ENCODE measurements at places on chromosomes 2 and 18. TPM values are rescaled to one million over a fixed set of nuclear protein-coding genes. Genes with fewer than 3 reads are reported as not detected.
A peak's percentile ranks its signal among the peaks of the same experiment; 100 is the strongest.

- H3K27me3 ChIP-seq, result no peaks in the 10 kb centered on the region
- peak; percentile 57 for DNase-seq
- H3K27ac ChIP-seq, result peak overlapping the region; percentile 93
- H3K36me3 ChIP-seq, result no peaks in the 10 kb centered on the region
- peaks cover 62% of the 10 kb centered on the region for H3K4me1 ChIP-seq
Measured at GRCh38 chr2:69693775-69694450, 48.0 kb upstream of the ANXA4 start.

- H3K27ac ChIP-seq, result no peak overlapping the region
- no peaks in the 10 kb centered on the region for H3K36me3 ChIP-seq
- H3K4me3 ChIP-seq, result no peak overlapping the region
- peaks cover 7% of the 10 kb centered on the region for H3K27me3 ChIP-seq
Measured at GRCh38 chr2:118764855-118765254, 82.6 kb downstream of the EN1 start.

GRCh38 chr2:200698217-200698616, 112.4 kb downstream of the AOX1 start:
- H3K36me3 ChIP-seq, result no peaks in the 10 kb centered on the region
- DNase-seq, result no peak
- no peaks in the 10 kb centered on the region for H3K4me1 ChIP-seq
- no peak overlapping the region for H3K27ac ChIP-seq
- H3K27me3 ChIP-seq, result no peaks in the 10 kb centered on the region

- H3K4me1 ChIP-seq, result peaks cover 8% of the 10 kb centered on the region
- H3K27me3 ChIP-seq, result no peaks in the 10 kb centered on the region
- H3K36me3 ChIP-seq, result no peaks in the 10 kb centered on the region
- no peak overlapping the region for H3K27ac ChIP-seq
- no peak overlapping the region for H3K4me3 ChIP-seq
Measured at GRCh38 chr2:206989311-206989710, 50.0 kb downstream of the CPO start.

GRCh38 chr2:32455816-32456215, 99.0 kb downstream of the BIRC6 start:
- no peak for DNase-seq
- H3K36me3 ChIP-seq, result no peaks in the 10 kb centered on the region
- no peak overlapping the region for H3K27ac ChIP-seq

DNA sequence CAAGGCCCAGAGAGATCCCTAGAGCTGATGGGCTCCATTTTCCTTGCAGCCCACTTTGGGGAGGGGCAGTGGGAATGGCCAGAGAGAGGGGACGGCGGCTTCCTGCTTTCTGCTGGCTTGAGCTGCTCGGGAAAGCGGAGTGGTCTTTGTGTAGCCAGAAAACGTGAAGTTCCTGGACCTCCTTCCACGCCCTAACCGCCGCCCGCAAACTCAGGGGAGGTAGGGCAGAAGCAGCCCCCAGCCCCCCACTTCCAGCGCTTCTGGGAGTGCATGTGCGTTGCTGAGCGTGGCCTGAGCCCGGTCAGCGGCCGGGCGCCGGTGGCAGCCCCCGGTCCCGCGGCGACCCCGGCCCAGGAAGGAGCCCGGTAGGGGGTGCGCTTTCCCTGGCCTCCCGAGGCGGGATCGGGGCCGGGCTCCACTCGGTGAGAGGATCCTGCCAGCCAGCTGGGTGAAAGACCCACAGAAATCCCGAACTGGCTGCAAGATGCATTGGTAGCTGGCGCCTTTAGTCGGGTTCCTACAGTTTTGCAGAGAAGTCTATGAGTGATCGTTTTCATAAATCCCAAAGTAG, 25.3 kb upstream of the BOD1L2 start:
- no peaks in the 10 kb centered on the region for H3K36me3 ChIP-seq
- no peak overlapping the region for H3K27ac ChIP-seq
- no peaks in the 10 kb centered on the region for H3K4me1 ChIP-seq
- no peak overlapping the region for H3K4me3 ChIP-seq
- no peak for DNase-seq

DNA sequence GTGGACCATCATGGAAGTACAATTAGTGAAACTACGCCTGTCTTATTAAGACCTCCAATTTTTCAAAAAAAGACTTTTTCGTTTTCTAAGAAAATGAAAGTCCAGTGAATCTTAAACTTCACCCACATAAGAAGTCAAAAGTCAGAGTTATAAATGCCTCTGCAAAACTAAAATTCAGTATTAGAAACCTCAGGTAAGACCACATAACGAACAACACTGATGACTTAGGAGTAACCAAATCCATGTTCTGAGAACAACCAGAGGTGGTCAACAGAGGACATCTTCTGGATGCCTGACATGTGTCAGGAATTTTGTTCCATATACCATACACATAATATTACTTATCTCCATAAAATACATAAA, 62.4 kb downstream of the RPL31 start:
- no peaks in the 10 kb centered on the region for H3K4me1 ChIP-seq
- no peak for DNase-seq
- no peak overlapping the region for H3K4me3 ChIP-seq
- H3K27me3 ChIP-seq, result no peaks in the 10 kb centered on the region
- H3K27ac ChIP-seq, result no peak overlapping the region
- H3K36me3 ChIP-seq, result no peaks in the 10 kb centered on the region

DNA sequence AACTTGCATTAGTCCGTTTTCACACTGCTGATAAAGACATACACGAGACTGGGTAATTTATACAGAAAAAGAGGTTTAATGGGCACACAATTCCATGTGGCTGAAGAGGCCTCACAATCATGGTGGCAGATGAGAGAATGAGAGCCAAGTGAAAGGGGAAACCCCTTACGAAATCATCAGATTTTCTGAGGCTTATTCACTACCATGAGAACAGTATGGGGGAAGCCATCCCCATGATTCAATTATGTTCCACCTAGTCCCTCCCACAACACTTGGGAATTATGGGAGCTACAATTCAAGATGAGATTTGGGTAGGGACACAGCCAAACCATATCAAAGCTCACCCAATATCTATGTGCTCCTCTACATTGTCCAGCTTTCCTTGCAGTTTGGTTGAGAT, 16.0 kb upstream of the SERPINE2 start:
- DNase-seq, result no peak
- no peaks in the 10 kb centered on the region for H3K4me1 ChIP-seq
- no peaks in the 10 kb centered on the region for H3K27me3 ChIP-seq
- H3K36me3 ChIP-seq, result no peaks in the 10 kb centered on the region
- H3K27ac ChIP-seq, result no peak overlapping the region
- no peak overlapping the region for H3K4me3 ChIP-seq

DNA sequence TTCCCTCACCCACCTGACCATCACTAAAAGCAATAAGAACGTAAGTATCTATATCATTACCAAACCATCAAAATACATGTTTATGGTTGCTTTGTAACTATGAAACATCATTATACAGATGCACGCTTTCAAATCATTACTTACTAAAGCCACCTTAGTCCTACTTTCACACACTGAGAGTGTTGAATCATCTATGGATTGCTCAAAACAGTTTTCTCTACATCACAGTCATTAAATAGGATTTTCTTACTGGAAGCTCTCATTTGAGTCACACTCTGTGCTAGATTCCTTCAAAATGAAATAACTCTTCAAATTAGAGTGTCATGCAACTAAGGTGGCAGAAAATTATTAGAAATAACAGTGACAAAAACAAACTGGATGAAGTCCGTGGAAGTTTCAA, 878.4 kb downstream of the CPS1 start:
- DNase-seq, result no peak
- H3K27me3 ChIP-seq, result no peaks in the 10 kb centered on the region
- no peaks in the 10 kb centered on the region for H3K36me3 ChIP-seq
- no peak overlapping the region for H3K4me3 ChIP-seq

GRCh38 chr18:23114911-23115310, 20.4 kb upstream of the CABLES1 start:
- H3K36me3 ChIP-seq, result peaks cover 3% of the 10 kb centered on the region
- DNase-seq, result no peak
- no peaks in the 10 kb centered on the region for H3K27me3 ChIP-seq

The NGEF gene
- total RNA-seq, result 0.19 TPM

The CPLX4 gene
- total RNA-seq, result not detected

The CXCR4 gene
- 325 TPM for total RNA-seq

The DSC1 gene
- 1.5 TPM for total RNA-seq

The VIT gene
- total RNA-seq, result 0.14 TPM

The PDE1A gene
- total RNA-seq, result not detected

The ITGB6 gene
- total RNA-seq, result 0.38 TPM

The LRRTM4 gene
- total RNA-seq, result not detected

The CRACDL gene
- 0.23 TPM for total RNA-seq
